Esophagus squamous epithelium (tissue), 5 donors: ENCODE measurements at places on chromosomes 2 and 18.
A peak's percentile ranks its signal among the peaks of the same experiment; 100 is the strongest.

GRCh38 chr18:48843162-48843561 is 107.6 kb downstream of the SMAD7 start:
- no peaks in the 10 kb centered on the region for H3K27me3 ChIP-seq
- H3K36me3 ChIP-seq: no peaks in the 10 kb centered on the region
- DNase-seq: no peak

- no peak for DNase-seq
- no peak overlapping the region for H3K4me3 ChIP-seq
- H3K36me3 ChIP-seq: no peaks in the 10 kb centered on the region
- no peak overlapping the region for H3K27ac ChIP-seq
- H3K27me3 ChIP-seq: no peaks in the 10 kb centered on the region
- H3K4me1 ChIP-seq: no peaks in the 10 kb centered on the region
Observed at GRCh38 chr18:44437603-44438002, 243.1 kb upstream of the SETBP1 start.

DNA sequence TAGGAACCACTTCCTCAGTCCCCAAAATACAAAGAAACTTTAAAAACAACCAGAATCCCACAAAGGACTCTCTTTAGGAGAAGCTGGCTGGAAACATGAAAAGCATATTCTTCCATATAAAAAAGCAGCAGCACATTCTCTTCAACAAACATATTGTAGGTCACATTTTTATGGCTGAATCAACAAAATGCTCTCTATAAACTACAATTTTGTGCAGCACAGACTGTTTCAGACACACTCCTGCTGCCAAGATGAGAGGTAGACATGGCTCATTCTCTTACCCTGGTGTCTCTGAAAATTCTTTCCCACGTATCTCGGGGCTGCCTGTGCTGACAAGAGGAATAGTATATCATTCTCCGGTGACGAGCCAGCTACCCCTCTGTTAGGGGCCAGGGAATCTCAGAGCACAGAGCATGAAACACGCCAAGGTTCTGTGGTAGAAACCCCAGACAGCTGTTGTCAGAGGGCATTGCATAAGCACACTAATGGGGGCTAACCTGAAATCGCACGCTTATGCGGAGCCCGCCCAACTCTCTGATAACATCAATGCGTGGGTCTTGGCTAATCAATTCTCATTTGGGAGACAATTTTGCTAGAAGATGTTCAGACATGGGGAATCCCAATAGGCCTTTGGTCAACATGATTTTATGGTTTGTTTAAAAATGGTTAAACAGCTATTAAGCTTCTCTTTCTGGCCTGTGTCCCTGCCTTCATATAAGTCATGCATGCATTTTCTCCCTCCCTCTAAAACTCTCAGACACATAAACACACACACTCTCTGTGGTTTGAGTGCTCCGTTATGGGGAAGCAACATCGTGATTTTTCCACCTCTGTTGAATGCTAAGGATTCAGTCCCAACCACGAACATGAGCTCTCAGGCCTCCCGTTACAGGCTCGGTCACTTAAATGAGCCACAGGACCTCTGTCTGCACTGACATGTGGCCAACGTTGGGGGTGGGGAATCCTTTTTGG is 177.5 kb downstream of the INO80D start:
- H3K36me3 ChIP-seq: no peaks in the 10 kb centered on the region
- H3K4me3 ChIP-seq: no peak overlapping the region
- no peak overlapping the region for H3K27ac ChIP-seq
- no peaks in the 10 kb centered on the region for H3K4me1 ChIP-seq
- H3K27me3 ChIP-seq: peaks cover 14% of the 10 kb centered on the region

- no peak for DNase-seq
- no peaks in the 10 kb centered on the region for H3K27me3 ChIP-seq
- H3K4me3 ChIP-seq: no peak overlapping the region
Observed at GRCh38 chr2:112148477-112148876, 10.3 kb downstream of the FBLN7 start.

GRCh38 chr2:61658841-61659780 is 121.0 kb upstream of the XPO1 start:
- no peaks in the 10 kb centered on the region for H3K36me3 ChIP-seq
- H3K4me3 ChIP-seq: no peak overlapping the region
- H3K27ac ChIP-seq: no peak overlapping the region

GRCh38 chr2:42809819-42810120 is 17.4 kb upstream of the HAAO start:
- H3K4me1 ChIP-seq: peaks cover 26% of the 10 kb centered on the region
- peak overlapping the region; percentile 100 for H3K27ac ChIP-seq
- no peak for DNase-seq
- peak overlapping the region; percentile 67 for H3K4me3 ChIP-seq
- H3K27me3 ChIP-seq: no peaks in the 10 kb centered on the region
- no peaks in the 10 kb centered on the region for H3K36me3 ChIP-seq

DNA sequence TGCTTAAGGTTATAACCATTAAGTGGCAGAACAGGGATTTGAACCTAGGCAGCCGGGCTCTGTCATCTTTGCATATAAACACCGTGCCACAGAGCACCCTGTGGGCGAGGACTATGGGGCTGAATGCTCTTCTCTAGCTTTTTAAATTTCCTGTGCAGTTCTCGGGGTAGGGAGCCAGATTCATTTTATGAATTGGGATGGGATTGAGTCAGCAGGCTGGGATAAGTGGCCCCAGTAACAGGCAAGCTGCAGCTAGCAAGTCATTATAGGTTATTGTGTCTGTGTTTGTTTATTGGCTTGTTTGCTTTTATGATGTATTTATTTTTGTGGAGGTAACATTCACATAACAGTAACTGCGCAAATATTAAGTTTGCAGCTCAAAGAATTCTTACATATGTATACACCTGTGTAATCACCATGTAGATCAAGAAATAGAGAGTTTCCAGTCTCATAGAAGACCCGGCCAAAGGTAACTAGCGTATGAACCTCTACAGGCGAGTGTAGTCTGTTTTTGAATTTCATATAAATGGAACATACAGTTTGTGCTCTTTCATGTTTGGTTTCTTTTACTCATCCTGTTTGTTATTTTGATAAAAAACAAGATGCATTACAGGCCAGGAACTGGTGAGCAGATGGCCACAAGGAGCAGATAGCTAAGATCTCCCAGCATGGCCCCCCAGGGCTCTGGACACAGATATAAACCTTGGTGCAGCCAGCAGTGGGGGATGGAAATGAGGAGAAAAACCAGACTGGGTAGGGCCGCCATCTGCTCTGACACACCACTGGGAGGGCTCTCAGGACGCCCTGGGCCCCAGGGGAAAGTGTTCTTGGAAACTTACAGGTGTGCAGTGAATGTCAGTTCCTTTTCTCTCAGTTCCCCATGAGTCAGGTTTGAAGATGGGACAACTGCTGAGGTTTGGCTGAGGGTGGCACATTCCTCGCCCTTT is 49.2 kb upstream of the GPR155 start:
- no peak for DNase-seq
- H3K27ac ChIP-seq: peak overlapping the region; percentile 56
- no peaks in the 10 kb centered on the region for H3K36me3 ChIP-seq
- H3K27me3 ChIP-seq: no peaks in the 10 kb centered on the region
- no peak overlapping the region for H3K4me3 ChIP-seq

DNA sequence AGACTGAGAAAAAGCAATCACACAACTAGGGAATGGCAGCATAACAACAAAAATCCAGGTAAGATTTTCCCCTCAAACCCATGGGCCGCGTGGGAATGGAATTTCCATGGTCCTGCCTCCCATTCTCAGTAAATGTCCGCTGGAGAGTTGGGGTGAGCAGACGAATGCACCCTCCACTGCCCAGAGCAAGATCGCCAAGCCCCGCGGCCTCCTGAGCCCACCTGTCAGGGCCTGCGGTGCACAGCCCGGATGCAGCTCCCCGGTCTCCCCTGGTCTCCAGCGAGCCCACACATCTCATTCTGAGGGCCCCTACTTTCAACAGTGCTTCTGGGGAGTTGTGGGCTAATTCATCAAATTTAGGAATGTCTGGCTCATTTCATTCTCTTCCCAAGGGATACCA is 327.4 kb upstream of the HS6ST1 start:
- no peaks in the 10 kb centered on the region for H3K36me3 ChIP-seq
- no peak overlapping the region for H3K27ac ChIP-seq
- no peak overlapping the region for H3K4me3 ChIP-seq

GRCh38 chr18:13450289-13451212 is 232.0 kb downstream of the LDLRAD4 start:
- no peaks in the 10 kb centered on the region for H3K27me3 ChIP-seq
- DNase-seq: no peak
- peaks cover 24% of the 10 kb centered on the region for H3K4me1 ChIP-seq
- no peak overlapping the region for H3K4me3 ChIP-seq

GRCh38 chr2:59540864-59541263 is 1012.6 kb downstream of the BCL11A start:
- no peak overlapping the region for H3K27ac ChIP-seq
- H3K27me3 ChIP-seq: no peaks in the 10 kb centered on the region
- H3K36me3 ChIP-seq: no peaks in the 10 kb centered on the region
- H3K4me3 ChIP-seq: no peak overlapping the region
- no peaks in the 10 kb centered on the region for H3K4me1 ChIP-seq
- DNase-seq: no peak

DNA sequence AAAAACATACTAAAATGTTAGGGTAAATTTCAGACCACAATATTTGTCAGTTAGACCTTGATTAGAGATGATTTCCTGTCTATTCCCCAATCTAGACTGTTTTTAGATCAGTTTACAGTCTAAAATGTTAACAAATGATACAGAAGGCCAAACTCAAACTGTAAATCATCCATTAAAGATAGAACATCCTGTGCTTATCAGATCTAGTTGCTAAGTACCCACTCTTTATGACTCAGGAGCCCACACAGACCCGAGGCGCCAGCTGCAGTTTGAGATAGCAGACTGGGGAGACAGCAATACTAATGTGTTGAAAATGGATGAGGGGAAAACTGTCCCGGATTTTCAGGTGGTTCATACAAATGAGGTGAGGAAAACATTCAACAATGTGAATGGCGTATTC is 113.3 kb downstream of the SCG2 start:
- H3K4me3 ChIP-seq: no peak overlapping the region
- H3K27ac ChIP-seq: no peak overlapping the region
- H3K27me3 ChIP-seq: no peaks in the 10 kb centered on the region
- DNase-seq: no peak

DNA sequence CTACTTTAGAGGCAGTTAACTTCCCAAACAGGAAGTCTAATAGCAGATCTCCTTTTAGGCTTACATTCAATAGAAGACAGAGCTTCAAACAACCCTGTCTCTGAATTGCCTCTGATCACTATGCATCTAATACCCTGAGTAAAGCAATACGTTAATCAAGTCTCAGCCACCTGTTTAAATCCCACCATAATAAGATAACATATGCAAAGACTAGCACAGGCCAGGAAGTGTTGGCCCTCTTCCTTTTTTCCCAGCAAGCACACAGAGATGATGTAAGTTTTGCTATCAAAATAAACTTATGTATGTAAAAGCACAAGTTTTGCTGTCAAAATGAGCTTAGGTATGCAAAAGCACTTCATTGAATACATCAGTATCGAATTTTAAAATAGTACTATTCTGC is 385.5 kb downstream of the RND3 start:
- no peaks in the 10 kb centered on the region for H3K4me1 ChIP-seq
- H3K4me3 ChIP-seq: no peak overlapping the region
- no peaks in the 10 kb centered on the region for H3K27me3 ChIP-seq
- no peak for DNase-seq

- H3K36me3 ChIP-seq: peaks cover 19% of the 10 kb centered on the region
- H3K4me3 ChIP-seq: no peak overlapping the region
- DNase-seq: no peak
- H3K27ac ChIP-seq: no peak overlapping the region
- no peaks in the 10 kb centered on the region for H3K27me3 ChIP-seq
- H3K4me1 ChIP-seq: no peaks in the 10 kb centered on the region
Observed at GRCh38 chr2:86135653-86136052, 29.6 kb downstream of the PTCD3 start.

DNA sequence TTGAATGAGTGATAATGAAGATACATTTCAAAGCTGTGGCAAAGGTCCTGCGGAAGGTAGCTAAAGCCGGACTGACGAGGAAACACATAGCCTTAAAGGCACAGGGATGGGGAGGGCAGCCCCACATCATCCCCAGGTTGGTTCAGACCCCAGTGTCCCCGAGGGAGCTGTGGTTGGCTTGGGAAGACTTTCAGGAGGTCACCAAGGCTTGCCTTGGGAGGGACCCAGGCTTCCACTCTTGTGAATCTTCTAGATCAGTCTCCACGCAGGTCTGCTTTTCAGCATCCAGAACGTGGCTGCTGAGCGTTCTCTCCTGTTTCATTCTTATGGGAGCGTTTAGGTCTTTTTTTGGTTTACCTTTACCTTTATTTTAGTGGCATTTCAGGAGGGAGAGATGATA is 16.8 kb downstream of the KIF1A start:
- H3K27me3 ChIP-seq: no peaks in the 10 kb centered on the region
- no peaks in the 10 kb centered on the region for H3K4me1 ChIP-seq
- no peaks in the 10 kb centered on the region for H3K36me3 ChIP-seq
- DNase-seq: no peak

GRCh38 chr2:60818272-60818671 is 62.2 kb downstream of the PAPOLG start:
- no peaks in the 10 kb centered on the region for H3K27me3 ChIP-seq
- no peak for DNase-seq
- no peaks in the 10 kb centered on the region for H3K36me3 ChIP-seq
- no peaks in the 10 kb centered on the region for H3K4me1 ChIP-seq

DNA sequence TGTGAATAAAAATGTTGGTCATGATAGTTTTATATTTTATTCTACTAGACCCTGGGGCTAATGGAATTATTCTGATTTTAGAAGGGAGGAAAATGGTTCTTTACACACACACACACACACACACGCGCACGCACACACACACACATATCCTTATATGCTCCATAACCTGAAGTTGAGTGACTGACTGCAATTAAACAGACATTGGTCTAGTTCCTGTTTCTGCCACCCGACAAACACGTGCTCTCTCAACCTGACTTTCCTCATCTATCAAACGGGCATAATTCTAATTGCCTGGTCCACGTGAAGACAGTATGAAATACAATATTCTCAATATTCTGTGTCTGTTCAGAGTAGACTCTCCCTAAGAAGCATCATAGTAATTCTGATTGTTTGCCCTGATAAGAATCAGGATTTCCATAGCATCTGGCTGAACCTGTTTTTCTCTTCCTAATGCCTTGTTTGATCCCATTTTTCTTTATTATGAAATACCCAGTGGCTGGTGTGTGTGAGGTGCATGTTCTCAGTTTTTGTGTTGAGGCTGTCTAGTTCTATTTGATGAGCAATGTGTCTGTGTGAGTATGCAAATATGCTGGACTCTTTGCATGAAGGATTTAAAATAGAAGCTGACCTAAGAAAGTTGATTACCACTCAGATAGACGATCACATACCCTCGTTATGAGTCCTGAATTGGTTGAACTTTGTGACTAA is 51.0 kb downstream of the SETBP1 start:
- no peak overlapping the region for H3K27ac ChIP-seq
- no peaks in the 10 kb centered on the region for H3K36me3 ChIP-seq
- DNase-seq: no peak

GRCh38 chr2:216082805-216083204 is 1.1 kb downstream of the TMEM169 start:
- no peaks in the 10 kb centered on the region for H3K27me3 ChIP-seq
- no peak overlapping the region for H3K4me3 ChIP-seq
- peaks cover 24% of the 10 kb centered on the region for H3K4me1 ChIP-seq
- H3K27ac ChIP-seq: no peak overlapping the region
- DNase-seq: no peak
